ENCODE measurements at places on chromosomes 5 and 9.

DNA sequence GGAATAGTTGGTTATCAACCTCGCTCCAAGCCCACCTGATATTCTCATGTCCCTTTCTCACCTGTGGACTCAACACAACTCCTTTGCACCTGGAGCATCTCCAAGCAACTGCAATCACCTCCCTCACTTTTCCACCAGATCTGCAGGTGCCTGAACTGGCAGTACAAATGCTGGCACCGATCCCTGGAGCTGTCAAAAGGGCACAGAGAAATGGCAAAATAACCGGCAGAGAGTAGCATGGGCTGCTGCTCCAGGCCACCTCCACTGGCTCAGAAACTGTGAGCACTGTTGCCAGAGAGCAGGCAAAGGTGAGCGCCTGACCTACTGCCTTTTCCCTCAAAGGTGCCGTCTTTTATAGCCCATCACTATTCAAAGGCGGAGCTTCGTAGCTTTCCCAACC, 14.7 kb downstream of the EQTN start:
- no peak for DNase-seq

GRCh38 chr9:69622676-69623075, 49.5 kb downstream of the APBA1 start:
- DNase-seq = no peak

DNA sequence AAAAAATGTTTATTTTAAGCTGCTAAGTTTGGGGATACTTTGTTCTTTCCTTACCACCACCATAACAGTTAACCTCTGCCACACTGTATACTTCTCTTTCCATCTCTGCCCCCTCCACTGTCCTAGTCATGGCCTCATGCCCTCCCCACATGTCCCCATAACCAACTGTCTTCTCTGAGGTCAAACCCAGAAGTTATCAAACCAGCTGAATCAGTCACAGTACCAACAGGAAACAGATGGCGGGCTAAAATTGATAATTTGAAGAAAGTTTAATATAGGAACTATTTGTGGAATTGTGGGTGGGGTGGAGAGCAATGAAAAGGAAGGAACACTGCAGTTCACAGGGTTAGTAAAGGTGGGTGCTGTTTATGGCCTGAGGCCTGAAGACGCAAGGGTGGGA, 5.7 kb upstream of the DCTN4 start:
- no peak for DNase-seq

DNA sequence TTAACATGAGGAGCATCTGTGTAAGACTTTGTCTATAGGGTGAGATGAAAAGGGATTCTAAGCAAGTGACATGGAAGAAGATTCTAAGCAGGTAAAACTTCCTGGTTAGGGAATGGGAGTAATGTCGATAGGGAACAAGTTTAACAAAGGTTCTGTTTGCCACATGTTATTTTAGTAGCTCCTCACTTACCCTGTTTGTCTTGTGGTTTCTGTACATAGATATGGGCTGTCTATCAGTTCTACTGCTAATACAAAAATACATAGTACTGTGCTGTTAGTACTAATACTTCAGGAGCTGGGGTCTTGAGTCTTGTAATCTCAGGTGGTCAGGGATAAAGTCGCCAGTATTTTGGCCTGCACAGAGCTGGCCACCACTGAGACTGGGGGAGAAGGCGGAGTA, 32.9 kb downstream of the RAB24 start:
- DNase-seq = no peak

DNA sequence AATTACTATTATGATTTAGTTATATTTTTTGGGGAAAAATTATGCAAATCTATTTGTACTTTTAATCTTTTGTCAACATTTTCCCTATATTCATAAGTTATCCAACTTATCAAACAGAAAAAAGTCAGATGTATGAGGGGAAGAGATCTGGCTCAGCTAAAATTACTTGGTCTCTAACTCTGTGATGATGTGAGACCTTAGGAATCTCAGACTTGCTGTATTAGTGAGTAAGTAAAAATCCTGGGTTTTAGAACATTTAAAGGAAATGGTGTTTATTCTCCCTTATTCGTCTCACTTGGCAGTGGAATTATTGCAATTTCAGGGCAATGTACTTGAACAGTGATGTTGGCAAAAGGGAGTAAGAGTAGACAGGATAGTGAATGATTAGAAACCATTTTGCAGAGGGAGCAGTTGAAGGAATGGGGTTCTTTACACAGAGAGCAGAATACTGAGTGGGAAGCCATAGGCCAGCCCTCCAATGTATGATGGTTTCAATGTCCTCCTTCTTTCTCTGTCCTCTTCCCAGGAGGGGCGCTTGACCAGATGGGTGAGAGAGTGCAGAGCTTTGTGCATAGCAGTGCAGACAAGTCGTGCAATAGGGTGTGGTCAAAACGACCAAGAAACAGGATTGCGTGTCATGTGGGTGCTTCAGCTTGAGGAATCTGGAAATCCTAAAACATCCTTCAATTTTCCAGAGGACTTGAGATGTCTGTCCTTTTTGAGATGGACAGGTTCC, 91.7 kb downstream of the TENT4A start:
- DNase-seq = no peak

- no peak for DNase-seq
Observed at GRCh38 chr5:78899922-78900362, 85.2 kb downstream of the ARSB start.

GRCh38 chr5:55222092-55222984, 4.8 kb downstream of the MCIDAS start:
- DNase-seq = no peak

GRCh38 chr5:150122536-150123481, 32.8 kb downstream of the PDGFRB start:
- DNase-seq = no peak

DNA sequence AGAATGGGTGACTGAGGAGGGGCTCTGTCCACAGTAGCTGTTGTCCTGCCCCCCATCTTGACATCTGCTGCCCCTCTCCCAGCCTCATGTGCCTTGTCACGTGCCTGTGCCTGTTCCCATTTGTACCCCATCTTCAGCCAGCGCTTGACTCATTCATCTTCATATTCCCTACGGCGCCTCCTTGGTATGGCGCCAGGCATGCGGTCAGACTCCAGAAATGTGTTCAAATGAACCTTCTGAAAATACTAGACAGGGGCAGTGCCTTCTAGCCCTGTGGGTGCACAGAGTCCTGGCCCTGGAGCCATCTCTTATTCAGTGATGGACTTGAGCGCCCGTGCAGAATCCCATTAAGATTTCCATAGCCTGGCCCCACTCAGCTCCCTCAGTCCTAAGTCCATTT, 46.2 kb downstream of the CFAP77 start:
- no peak for DNase-seq

GRCh38 chr9:126058591-126058990, 268.0 kb upstream of the MVB12B start:
- no peak for DNase-seq

GRCh38 chr9:75001719-75002421, 26.2 kb downstream of the CARNMT1 start:
- peak; percentile 76 for DNase-seq

DNA sequence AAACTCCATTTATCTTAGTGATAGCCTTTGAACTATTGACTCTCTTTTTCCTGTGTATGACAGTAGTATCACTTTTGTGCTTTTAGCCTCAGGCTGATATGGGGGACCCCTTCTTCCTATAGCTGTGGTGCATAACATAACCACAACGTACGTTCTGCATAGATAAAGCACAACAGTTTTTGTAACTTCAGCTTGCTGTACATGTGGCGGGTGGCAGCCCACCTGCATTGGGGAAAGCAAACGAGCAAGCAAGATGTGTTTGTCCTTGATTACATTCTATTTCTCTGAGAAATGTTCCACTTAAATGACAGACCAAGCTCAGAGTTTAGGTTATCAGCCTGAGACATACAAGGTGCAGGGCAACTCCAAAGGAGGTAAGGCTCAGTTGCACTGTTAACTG, 309.4 kb downstream of the KDM4C start:
- DNase-seq = no peak

DNA sequence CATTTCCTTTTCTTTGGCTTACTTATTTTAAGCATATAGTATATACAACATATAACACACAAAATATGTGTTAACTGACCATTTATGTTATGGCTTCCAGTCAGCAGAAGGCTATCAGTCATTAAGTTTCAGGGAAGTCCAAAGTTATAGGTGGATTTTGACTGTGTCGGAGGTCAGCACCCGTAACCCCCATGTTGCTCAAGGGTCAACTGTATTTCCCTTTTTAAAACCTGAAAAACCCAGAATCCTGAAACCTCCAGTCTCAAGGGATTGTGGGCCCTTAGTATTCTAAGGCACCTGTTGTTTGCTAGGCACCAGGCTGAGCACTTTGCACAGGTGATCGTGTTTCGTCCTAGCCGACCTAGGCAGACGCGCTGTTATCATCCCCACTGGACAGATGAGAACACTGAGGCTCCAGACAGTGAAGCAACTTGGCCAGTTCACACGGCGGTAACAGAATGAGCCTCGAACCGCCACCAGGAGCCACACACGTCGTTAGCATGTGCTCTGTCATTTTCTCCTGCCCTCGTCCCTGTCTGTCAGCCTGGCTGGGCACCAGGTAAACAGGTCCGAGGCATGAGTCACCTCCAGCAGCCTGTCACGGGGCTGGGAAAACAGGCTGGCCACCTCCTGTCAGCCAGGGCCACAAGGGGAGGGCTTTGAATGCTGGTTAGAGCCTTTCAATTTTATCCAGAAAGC, 39.9 kb downstream of the DUSP1 start:
- DNase-seq = no peak

DNA sequence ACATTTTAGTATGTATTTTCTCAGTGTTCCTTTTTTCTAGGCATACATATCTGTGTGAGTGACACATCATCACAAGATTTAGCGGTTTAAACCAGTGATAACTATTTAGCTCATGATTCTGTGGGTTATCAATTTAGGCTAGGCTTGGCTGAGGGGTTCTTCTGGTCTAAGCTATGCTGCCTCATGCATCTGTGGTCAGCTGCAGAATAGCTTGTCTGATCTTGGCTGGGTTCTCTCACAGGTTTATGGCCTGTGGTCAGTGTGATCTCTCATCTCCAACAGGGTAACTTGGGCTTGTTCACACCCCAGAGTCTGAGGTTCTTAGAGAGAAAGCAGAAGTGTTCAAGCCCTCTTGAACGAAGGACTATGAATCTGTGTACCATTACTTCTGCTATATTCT, 363.3 kb downstream of the KDM4C start:
- DNase-seq = no peak

DNA sequence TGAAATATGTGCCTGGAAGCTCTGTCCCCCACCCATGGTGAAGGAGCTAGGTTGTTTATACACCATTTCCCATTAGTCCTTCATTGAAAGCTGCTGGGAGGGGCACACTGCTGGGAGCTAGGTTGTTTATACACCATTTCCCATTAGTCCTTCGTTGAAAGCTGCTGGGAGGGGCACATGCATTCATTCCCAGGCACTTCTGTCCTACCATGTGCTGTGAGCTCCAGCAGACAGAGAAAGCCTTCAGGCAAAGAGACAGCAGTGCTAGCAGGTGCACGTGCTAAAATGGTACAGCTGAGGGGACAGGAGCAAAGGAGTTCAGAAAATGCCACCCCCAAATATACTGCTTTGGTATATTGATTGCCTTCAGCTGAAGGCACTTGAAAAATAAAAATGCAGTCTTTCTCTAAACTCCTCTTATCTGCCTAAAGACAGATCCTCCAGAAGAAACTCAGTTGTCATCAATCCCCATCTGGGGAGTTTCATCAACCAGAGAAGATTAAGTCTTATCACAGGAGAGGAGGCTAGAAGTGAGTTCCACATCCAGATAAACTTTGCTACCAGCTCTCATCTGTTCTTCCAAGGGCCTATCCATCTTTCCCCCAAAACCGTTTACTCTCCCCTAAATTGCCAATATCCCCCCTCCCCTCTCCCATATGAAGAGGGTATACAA, 27.7 kb upstream of the DAPK1 start:
- DNase-seq = no peak

DNA sequence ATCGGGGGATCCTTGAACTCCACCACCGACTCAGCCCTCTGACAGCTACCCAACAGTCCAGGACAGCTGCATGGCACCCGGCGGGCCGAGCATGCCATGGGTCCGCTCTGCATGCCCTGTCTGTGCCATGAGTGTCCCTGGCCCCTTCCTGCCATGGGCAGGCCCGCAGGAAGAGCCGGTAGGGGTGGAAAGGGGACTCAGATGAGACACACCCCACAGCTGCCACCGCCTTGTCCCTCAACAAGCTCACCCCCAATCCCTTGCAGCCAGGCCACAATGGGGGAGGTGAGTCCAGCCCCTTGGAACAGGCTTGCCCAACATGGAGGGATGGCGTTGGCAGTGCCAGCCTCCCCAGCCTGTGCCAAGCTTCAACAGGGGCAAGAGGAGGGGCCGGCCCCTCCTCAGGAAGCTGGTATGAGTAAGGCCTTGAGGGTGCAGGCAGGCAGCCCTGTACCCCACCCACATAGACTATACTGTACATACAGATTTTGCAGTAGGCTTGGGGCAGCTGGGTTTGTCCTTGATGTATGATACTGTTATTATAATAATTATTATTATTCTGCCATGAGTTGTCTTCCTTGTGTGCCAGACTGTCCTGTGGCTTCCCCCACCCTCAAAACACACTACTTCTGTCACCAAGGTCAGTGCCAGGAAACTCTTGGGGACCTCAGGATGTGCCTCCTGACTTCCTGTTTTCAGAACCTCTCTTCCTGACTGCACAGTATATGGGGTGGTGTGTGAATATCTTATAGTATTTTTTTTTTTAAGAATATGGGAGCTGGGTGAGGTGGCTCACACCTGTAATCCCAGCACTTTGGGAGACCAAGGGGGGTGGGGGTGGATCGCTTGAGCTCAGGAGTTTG, 12.0 kb upstream of the SLC34A1 start:
- no peak for DNase-seq

GRCh38 chr5:151911011-151911410, 13.6 kb downstream of the GLRA1 start:
- DNase-seq = no peak

DNA sequence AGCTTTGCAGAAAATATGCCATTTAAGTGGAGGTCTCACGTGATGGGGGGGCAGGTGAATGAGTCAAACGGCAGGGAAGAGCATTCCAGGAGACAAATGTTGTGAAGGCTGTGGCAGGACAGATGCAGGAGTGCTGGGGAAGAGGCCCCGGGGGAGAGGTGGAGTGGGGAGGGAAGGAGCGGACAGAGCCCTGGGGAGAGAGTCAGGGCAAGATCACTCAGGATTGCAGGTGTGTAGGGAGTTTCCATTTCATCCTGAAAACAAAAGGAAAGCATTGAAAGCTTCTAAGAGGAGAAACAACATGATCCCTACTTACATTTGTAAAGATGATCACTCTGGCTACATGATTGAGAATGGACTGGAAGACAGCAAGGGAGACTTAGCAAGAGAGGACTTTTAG, 323.3 kb downstream of the ASTN2 start:
- no peak for DNase-seq
